ENCODE measurements at places on chromosomes 1 and 21.

- DNase-seq: no peak
These were observed 235.4 kb upstream of the ADAMTS5 start for GRCh38 chr21:27202301-27202700.

GRCh38 chr1:65508051-65508450, 87.6 kb downstream of the LEPR start:
- DNase-seq: peak; percentile 41

GRCh38 chr21:39367783-39368182, 18.9 kb upstream of the HMGN1 start:
- DNase-seq: no peak

- DNase-seq: peak; percentile 31
These were observed 24.6 kb downstream of the TBCE start for GRCh38 chr1:235391874-235392273.

DNA sequence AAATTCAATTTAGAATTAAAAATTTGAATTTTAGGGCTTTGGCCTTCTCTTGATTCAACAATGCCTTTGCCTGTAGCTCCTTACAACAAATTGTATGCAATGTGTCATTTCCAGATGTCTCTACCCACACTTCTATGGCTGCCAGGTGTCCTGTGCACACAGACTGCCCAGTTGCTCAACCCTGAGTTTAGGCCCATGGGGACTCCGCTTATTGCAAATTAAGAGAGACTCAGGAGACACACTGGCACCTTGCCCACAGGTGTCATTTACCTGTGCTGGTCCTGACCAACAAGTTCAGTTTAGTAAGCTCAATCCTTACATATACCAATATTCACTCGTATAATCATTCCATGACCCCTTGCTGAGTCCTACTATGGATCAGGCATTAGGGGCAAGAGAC, 236.1 kb downstream of the OMA1 start:
- no peak for DNase-seq

- DNase-seq: peak; percentile 82
These were observed 5.0 kb downstream of the SRARP start for GRCh38 chr1:16009030-16009460.

DNA sequence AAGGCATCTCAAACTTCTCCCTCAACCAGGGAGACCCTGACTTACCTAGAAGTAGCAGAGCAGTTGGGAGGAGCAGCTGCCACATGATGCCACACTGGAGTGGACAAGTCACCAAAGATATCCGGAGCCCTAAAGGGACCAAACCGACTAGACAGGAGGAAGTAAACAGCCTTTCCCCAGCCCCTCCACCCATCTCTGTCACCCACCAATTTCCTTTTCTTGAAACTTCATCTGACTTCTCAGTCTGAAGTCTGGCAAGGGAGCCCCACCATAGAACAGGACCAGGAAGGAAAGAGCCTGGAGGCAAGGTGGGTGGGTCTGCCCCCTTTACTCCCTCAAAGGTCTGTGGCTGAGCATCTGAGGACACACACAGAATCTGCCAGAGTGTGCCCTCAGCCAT, at the start of gene FCGR3A:
Gene FCGR3A, minus strand, starts transcription at position 167 of the 400 bp plus-strand sequence. Its CDS starts 82 bp downstream, at position 85.
- no peak for DNase-seq

GRCh38 chr1:66712839-66713238, 39.4 kb upstream of the DYNLT5 start:
- no peak for DNase-seq

DNA sequence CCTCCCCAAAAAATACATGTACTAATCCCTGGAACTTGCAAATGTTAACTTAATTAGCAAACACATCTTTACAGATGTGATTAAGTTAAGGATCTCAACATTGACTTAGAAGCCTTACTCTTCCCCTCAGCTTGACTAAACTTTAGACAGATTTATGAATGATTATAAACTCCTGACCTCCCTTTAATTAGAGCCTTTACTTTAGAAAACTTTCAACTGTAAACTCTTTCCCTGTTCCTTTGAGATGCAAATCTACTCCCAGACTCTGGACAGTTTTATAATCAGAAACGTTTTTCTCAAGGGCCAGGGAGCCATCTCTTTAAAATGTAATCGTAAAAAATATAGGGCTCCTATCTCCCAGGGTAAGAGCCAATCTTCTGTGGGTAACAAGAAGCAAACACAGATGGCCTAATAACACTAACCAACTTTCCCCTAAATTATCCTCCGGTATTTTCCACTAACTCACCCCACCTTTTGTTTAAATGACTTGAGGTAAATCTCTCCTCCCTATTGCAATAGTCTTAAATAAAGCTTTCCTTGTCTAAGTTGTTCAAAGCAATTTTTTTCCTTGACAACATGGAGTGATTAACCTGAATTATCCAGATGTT, 284.1 kb downstream of the BRINP3 start:
- no peak for DNase-seq

GRCh38 chr1:194044892-194045291, 858.5 kb upstream of the B3GALT2 start:
- DNase-seq: peak; percentile 1

- DNase-seq: no peak
These were observed 39.8 kb upstream of the HSD3B1 start for GRCh38 chr1:119467219-119467618.

GRCh38 chr1:94329986-94330385, 88.2 kb upstream of the ABCD3 start:
- peak; percentile 53 for DNase-seq

DNA sequence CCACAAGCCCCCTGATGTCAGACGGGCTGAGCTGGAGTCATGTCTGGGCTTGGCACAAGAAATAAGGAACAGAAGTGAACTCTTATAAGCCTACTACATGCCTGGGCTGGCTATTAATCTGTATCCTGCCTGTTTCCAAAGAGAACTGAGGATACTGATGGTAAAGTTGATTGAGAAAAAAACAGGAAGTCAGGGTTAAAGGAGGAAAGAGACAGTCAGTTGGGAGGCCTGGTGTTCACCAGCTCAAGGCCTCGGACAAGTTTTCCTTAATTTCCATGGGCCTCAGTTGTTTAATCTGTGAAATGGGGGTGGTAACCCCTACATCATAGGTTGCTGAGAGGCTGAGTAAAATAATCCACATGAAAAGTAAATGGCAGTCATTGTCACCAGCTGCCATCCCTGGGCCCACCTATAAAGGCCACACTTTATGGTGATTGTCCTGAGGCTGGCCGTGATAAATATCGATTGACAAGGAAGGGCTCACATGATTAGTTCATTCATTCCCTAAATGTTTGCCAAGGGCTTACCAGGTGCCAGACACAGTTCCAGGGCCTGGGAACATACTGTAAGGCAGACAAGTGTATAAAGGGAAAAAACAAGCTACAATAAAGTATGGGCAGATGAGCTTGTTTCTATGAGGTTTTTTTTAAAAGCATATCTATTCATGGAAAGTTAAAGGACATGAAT, 2.8 kb downstream of the ALDH4A1 start:
- no peak for DNase-seq

GRCh38 chr21:45959779-45960390, 21.7 kb upstream of the COL6A1 start:
- no peak for DNase-seq

- DNase-seq: no peak
These were observed 5.1 kb downstream of the LMO4 start for GRCh38 chr1:87333692-87334347.

DNA sequence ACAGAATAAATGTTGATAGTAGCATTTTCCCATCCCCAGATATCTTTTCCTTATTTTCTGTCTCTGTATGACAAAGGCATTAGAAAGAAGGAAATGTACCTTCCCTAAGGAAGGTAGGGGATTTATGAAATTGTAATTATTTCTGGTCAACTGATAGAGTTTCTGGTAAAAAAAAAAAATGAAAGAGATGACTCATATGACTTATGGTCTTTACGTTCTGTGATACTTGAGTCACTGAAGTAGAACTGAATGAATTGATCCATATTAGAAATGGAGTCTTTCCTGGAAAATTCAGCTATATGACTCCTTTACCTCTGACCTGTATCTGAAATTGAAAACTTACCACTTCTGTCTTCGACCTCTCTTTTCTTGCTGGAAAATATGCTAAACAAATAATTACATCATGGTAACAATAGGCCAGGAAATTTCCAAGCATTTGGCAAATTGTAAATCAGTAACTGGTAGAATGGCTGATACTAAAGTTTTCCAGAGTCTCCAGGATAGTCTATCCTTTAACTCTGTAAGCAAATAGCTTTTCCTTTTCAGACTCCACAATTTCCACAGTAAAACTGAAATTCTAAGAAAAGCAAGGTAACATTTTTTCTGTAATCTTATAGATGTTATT, 364.3 kb upstream of the PTBP2 start:
- no peak for DNase-seq

- DNase-seq: no peak
These were observed 917.9 kb upstream of the B3GALT2 start for GRCh38 chr1:194104247-194104844.

- DNase-seq: no peak
These were observed 65.9 kb downstream of the LAMC1 start for GRCh38 chr1:183089025-183089639.

DNA sequence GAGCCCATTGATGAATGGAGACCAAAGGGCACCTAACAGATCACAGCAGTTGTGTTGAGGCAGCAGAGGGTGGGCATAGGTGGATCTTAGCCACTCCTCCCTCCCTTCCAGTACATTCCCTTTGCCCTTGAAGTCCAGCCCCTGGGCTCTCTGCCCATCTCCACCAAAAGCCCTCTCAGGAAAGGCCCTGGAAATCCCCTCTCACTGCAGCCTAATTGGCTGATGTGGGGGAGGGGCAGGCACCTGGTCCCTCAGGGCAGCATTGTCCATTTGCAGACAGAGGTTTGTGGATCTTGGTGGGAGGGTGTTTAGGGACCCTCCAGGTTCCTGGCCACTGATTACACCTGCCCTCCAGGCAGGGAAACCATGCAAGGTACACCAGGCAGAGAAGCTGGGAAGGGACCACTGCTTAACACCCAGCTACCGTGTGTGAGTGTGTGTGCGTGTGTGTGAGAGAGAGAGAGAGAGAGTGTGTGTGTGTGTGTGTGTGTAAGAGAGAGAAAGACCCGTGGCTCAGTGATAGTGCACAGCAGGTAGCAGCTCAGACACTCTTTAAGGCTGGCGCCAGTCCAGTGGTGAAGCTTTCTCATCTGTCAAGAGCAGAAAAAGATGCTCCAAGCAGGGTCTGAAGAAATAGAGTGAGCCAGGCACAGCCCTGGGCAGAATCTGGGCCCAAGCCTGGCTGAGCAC, 71.1 kb downstream of the MATN1 start:
- DNase-seq: no peak

DNA sequence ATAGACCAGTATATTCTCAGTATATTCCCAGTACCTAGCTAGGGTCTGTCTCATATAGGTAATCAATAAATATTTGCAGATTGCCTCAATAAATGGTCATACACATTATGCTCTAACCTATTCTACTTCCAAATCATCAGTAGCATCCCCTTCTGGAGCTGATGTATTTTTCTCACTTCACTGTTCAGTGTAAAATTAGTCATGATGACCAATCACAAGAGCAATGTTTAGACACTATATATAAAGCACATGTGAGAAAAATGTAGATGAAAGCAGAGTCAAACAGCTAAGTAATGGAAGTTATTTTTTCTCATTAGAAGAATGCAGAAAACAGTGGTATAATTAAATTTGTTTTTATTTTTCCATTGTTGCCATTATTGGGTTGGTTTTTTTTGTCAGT, 34.7 kb downstream of the EPRS1 start:
- no peak for DNase-seq

GRCh38 chr1:53637511-53638359, 101.2 kb downstream of the GLIS1 start:
- DNase-seq: no peak

DNA sequence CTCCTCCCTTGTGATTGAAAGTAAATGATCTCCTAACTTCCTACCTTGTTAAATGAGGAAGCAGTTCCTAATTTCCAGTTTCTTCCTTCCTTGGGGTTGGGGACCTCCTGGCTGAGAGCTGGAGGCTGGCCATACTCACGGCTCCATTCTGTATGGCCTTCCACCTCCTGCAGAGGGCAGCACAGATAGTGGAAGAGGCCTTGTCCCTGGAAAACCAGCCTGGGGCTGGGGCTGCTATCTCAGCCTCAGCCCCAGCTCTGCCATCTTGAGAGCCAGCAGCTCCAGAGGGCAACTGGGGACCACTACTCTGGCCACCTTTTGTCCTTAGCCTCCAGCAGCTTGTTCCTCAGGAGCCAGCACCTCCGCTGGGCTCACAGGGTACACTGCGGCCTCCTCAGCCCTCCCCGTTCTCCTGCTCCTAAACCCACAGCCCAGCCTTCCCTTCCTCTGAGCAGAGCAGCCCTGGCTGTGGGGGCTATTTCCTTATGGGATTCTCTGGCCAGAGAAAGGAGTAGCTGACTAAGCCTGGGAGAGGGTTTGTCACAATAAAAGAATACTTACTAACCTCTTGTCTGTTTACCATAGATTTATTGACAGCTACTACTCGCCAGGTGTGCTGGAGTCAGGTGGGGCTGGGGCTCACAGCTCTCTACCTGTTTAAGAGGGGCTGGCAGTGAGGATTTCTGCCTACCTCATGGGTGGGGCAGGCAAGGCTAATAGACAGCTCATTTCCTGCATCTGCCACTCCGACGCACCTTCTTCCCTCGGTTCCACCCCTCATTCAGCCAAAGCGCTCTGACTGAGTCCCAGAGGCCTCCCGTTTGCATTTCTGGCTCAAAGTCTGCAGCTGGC, 6.3 kb downstream of the TMEM234 start:
- DNase-seq: peak; percentile 86

- no peak for DNase-seq
These were observed 55.1 kb downstream of the KIF26B start for GRCh38 chr1:245209658-245210435.

DNA sequence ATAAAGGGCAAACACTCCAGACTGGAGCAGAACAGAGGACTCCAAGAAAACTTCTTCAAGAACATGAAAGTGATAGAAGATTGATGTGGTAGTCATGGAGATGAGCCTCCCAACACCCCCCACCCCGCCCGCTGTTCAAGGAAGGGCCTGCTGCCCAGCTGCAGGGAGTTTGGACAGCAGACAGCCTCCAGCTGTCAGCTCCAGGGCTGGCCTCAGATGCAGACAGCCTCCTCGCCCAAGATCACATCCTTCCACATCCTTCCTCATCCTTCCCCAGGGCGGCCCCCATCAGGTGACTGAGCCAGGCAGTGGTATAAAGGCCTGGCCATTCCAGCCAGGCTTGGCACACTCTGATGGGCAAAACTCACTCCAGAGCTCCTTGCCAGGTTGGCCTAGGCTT, 24.6 kb downstream of the HMGN2 start:
- no peak for DNase-seq
